ENCODE measurements at places on chromosomes 5 and 9.

DNA sequence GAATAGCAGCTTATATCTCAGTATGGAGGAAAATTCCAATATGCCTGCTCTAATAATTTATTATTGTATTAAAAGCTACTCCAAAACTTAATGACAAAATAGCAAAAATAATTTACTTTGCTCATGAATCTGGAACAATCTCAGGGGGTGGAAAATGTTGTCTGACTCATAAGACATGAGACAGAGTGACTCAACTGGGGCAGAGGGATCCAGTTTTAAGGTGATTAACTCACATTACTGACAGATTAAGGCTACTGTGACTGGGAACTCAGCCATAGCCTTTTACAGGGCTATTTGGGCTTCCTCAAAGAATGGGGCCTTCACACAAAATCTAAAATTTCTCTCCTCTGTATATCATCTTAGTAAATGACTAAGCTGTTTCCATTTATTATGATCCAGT lies 1172.9 kb downstream of the CDH12 start:
- DNase-seq, result no peak

DNA sequence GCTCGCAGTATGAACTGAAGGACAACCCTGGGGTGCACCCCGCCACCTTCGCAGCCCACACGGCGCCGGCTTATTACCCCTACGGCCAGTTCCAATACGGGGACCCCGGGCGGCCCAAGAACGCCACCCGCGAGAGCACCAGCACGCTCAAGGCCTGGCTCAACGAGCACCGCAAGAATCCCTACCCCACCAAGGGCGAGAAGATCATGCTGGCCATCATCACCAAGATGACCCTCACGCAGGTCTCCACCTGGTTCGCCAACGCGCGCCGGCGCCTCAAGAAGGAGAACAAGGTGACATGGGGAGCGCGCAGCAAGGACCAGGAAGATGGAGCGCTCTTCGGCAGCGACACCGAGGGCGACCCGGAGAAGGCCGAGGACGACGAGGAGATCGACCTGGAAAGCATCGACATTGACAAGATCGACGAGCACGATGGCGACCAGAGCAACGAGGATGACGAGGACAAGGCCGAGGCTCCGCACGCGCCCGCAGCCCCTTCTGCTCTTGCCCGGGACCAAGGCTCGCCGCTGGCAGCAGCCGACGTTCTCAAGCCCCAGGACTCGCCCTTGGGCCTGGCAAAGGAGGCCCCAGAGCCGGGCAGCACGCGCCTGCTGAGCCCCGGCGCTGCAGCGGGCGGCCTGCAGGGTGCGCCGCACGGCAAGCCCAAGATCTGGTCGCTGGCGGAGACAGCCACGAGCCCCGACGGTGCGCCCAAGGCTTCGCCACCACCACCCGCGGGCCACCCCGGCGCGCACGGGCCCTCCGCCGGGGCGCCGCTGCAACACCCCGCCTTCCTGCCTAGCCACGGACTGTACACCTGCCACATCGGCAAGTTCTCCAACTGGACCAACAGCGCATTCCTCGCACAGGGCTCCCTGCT lies 3.8 kb downstream of the IRX1 start:
- peak; percentile 34 for DNase-seq

DNA sequence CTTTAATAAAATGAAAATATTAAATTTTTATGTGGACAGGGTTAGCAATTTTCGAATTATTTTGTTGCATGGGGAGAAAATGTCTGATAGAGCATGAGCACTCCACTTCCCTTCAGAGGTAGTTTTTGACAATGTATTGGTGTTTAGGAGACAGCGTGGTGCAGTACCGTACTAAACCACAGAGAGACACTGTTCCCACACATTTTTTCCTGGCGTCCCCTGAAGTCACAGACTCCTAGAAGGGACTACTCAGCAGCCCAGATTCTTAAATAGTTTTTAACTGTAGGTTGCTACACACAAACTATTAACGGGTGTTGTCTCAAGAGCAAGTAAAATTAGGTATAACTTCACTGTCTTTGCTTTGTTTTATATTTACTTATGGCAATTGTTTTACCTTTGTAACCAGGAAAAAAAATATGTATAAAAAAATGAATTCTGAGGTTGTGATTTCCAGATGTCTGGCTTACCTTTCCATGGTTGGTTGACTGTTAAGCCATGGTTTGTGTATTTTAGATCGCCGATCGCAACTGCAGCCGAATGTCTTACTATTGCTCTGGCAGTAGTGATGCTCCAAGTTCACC lies 171.2 kb downstream of the DOCK8 start:
- no peak for DNase-seq

DNA sequence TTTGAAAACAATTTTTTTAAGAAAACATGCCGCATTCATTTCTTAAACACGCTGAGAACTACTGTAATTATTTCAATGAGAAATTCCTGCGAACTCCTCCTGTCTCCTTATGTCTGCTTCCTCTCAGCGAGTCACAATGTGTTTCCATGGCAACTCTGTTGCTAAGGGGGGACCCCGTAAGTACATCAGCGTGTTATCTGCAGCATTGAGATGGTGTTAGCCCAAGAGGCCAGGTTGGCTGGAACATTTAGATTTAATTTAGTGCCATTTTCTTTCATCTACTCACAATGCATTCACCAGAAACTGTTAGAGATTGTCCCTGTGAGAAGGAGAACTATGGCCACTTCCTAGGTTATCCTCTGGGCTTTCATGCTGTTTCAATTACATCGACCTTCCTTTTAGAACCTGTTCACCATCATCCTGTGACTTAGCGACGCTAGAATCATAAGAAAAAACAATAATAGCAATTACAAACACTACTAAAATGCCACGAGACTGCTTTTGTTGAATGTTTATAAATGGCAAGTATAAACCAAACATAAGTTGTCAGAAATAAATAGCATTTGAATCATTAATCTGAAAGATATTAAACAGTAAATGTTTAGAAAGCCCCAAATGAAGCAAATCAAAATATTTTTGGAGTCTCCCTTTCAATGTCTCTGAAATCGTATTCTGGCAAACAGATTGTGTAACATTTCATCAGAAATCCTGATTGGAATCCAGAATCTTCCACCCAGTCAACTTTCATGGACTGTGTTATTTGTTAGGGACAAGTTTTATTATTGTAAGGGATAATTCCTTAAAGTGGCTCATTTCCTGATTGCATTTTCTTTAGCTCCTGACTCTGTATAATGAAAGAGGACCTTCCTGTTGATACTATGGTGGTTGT lies 39.7 kb upstream of the SHC3 start:
- no peak for DNase-seq

DNA sequence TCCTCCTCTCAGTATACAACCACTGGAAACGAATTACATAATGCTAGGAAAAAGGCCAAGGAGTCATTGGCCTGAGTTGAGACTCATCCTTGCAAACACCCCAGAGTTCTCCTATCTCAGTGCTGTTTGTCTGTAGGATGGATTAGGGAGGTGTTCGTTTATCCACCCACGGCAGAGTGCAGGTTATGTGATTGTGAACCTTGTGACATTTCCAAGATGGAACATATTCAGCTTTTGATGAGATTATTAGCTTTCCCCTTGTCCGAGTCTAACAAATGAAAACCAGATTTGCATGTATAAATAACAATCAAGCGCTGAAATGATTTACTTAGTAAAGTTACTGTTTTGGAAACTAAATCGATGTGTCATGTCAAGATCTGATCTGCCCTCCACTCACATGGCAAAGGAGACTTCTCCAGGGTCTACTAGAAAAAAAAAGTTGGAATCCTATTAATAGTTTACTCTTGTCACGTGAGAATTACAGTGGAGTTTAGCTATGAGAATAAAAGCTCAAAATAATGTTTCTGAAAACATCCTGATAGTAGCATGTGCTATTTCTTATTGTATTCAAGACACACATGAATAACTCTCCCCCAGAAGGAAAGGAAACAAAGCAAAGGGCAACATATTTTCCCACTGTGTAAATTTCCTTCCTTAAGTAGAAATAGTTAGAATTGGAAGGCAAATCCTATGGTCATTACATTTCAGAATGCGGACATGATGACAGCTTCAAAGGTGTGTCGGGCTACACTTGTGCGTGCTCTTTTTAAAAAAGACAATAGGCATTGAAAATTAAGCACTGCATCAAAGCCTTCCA lies 600.4 kb downstream of the EBF1 start:
- no peak for DNase-seq

DNA sequence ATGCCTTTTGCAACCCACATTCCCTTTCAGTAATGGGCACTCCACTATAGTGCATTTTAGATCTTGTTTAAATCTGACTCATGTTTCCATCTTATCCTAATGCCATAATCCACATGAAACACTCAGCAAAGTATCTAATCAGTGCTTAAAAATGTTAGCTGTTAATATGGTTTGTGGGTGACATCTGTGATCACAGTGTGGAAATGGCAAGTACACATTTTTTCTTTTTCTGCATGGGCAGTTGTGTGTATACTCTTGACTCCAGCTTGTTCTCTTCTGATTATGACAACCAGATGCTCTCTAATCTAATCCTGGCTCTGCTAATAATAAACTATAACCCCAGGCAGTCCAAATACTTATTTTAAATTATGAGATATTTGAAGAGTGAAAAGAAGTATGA lies 103.3 kb downstream of the EDIL3 start:
- DNase-seq, result no peak
